ENCODE measurements at places on chromosomes 6 and 20.

GRCh38 chr20:15814911-15815310, 758.3 kb downstream of the KIF16B start:
- no peak for DNase-seq
- H3K4me1 ChIP-seq = peaks cover 9% of the 10 kb centered on the region
- H3K27ac ChIP-seq = no peak overlapping the region
- no peaks in the 10 kb centered on the region for H3K27me3 ChIP-seq

DNA sequence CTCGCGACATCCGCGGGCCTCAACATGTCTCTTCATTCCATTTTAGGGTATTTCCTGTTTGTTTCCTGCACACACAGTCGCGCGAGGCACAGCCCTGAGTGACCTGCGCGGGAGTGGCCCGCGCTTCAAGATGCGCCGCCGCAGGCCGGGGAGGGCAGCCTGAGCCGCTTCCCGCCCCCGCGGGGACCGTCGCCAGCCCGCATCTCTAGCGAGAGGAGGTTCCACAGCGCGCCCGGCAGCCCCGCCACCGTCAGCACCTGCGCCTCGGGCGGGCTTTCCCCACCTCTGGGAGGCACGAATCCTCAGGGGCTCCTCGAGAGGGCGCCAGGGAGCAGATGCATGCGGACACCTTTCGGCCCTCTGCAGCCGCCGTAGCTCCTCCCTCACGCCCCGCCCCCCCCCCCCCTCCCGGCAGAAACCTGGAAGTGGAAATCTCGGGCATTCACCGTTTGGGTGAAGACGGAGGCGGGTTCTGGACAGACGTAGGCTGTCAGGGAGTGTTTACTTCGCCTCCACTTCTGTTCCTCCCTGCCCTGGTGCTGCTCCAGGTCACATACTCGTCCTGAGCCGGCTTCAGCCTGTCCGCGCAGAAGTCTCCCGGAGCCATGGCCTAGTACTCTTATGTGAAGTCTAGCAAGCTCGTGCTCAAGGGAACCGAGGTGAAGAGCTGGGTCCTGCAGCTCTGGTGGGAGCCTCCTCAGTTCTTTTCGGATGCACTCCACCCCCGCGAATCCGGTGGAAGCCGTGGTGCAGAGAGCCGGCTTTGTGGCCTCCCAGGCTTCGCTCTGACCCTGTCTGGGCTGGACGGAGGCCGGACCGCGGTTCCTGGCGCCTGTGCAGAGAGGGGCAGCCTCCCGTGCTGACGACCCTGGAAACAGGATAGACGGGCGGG, 880.5 kb upstream of the DEFB115 start:
- DNase-seq = no peak
- no peaks in the 10 kb centered on the region for H3K27me3 ChIP-seq
- no peaks in the 10 kb centered on the region for H3K36me3 ChIP-seq
- H3K4me1 ChIP-seq = no peaks in the 10 kb centered on the region

- H3K36me3 ChIP-seq = peaks cover 16% of the 10 kb centered on the region
- peak overlapping the region; percentile 83 for H3K4me3 ChIP-seq
- peak; percentile 78 for DNase-seq
- no peaks in the 10 kb centered on the region for H3K27me3 ChIP-seq
- H3K27ac ChIP-seq = no peak overlapping the region
Observed at GRCh38 chr6:31898383-31899011, 999 bp upstream of the EHMT2 start.

- no peak overlapping the region for H3K4me3 ChIP-seq
- no peak for DNase-seq
- peaks cover 14% of the 10 kb centered on the region for H3K4me1 ChIP-seq
- H3K27ac ChIP-seq = no peak overlapping the region
Observed at GRCh38 chr6:127383988-127384387, 40.6 kb upstream of the ECHDC1 start.

GRCh38 chr6:165298402-165298801, 11.0 kb downstream of the C6orf118 start:
- DNase-seq = no peak
- no peaks in the 10 kb centered on the region for H3K27me3 ChIP-seq
- H3K4me3 ChIP-seq = no peak overlapping the region
- no peak overlapping the region for H3K27ac ChIP-seq
- H3K4me1 ChIP-seq = peaks cover 11% of the 10 kb centered on the region

- H3K4me3 ChIP-seq = no peak overlapping the region
- H3K4me1 ChIP-seq = no peaks in the 10 kb centered on the region
- H3K36me3 ChIP-seq = no peaks in the 10 kb centered on the region
- no peak overlapping the region for H3K27ac ChIP-seq
Observed at GRCh38 chr6:160742090-160742489, 40.0 kb downstream of the PLG start.

DNA sequence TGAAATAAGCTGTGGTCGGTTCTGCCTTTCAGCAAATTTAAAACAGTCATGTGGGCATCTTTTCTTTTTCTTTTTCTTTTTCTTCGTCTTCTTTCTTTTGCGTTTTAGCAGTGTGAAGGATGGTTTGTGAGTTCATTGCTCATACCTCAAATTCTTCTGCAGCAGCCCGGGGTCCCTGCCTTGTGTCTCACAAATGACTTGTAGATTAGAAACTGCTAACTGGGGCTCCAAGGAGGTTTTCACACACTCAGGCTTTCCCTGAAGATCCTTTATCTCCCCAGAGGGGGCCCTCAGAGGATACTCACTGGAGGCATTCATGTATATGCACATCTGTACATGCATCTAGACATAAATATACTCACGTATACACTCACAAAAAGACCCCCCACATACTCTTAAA, 1.7 kb downstream of the SMOC2 start:
- H3K4me1 ChIP-seq = peaks cover 26% of the 10 kb centered on the region
- H3K36me3 ChIP-seq = no peaks in the 10 kb centered on the region
- peaks cover 76% of the 10 kb centered on the region for H3K27me3 ChIP-seq
- peak overlapping the region; percentile 61 for H3K4me3 ChIP-seq

DNA sequence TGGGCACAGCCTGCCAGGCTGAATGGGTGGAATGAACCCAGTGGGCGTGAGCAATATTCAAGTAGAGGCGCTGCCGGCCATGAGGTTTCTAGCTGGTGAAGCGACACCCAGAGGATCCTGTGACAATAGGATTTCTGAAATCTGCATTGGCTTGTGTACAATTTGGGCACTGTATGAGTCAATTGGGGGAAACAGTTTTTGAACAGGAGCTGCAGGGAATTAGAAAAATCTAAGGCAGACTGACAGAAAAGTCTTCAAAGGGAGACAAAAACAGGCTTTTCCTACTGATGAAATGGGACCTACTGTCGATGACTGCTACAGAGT, 148.8 kb upstream of the PROKR2 start:
- no peak for DNase-seq
- no peaks in the 10 kb centered on the region for H3K27me3 ChIP-seq
- no peak overlapping the region for H3K27ac ChIP-seq
- H3K4me3 ChIP-seq = no peak overlapping the region

DNA sequence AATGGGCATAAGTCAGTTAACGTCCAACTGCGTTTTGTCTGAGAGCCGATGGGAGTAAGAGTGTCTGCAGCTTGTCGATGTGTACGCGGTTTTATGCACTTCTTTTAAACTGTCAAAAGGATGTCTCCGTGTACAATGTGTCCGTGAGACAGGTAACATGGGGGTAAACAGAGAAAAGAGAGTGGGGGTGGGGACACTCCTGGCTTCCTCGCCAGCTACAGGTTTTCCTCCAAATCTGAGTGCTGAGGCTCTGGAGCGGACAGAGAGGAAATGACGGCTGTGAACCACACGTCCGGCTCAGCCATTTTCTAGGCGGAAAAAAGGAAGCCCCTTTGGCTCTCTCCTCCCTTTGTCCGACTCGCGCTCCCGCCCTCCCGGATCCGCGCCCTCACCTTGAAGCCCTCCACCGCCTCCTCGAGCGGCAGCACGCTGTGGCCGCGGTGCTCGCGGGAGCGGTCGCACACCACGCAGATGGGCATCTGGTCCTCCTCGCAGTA, 916 bp downstream of the TRIM27 start:
- peaks cover 22% of the 10 kb centered on the region for H3K4me1 ChIP-seq
- H3K36me3 ChIP-seq = peaks cover 6% of the 10 kb centered on the region
- peak overlapping the region; percentile 82 for H3K4me3 ChIP-seq
- DNase-seq = peak; percentile 59
- no peaks in the 10 kb centered on the region for H3K27me3 ChIP-seq

- DNase-seq = no peak
- H3K4me3 ChIP-seq = no peak overlapping the region
- no peaks in the 10 kb centered on the region for H3K4me1 ChIP-seq
Observed at GRCh38 chr20:25090492-25091429, 8.8 kb upstream of the VSX1 start.

DNA sequence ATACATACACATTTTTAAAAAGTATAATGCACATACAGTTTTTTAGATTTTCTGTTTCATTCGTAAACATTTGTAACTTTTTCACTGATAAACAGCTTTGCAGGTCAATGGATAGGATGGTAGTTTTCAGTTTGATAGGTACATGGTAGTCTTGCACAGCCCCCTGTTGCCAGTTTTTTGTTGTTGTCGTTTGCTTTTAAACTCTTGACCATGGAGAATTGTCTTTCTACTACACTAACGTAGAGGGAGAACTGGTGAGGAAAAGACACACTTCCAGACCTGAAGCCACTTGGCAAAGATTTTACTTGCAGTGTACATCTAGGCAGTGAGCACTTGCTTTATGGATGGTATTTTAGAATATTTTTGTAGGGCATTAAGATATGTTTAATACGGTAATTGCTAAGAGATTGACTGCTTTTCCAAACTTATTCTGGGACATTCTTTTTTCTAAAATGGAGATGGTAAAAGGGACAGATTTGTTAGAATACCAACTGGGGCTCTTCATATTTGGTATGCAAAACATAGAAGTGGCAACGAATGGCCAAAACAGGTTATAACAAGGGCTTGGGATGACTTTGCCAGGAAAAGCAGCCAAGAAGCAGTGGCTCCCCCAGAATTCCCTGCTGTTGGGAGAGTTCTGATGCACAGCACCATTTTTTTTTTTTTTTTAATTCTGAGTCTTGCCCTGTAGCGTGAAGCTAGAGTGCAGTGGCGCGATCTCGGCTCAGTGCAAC, 1.5 kb downstream of the PYGB start:
- H3K4me1 ChIP-seq = peaks cover 61% of the 10 kb centered on the region
- no peaks in the 10 kb centered on the region for H3K36me3 ChIP-seq
- peak overlapping the region; percentile 70 for H3K4me3 ChIP-seq
- H3K27ac ChIP-seq = no peak overlapping the region
- DNase-seq = no peak

DNA sequence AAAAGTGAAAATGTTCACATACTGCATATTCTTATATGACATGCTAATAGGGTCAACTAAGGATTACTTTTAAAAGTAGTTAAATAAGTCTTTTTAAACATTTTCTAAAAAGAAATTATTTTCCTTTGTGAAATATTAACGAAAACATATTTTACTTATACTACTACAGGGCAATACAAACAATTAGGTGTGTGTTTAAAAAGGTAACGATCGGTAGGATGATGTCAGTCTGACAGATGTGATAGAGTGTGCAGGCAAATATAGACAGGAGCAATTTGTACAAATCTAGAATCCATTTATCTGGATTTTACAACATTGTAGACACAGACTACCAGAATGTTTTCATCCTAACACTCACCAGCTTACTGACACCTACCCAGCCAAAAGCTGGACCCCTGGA, 257.5 kb downstream of the FOXC1 start:
- H3K36me3 ChIP-seq = no peaks in the 10 kb centered on the region
- no peaks in the 10 kb centered on the region for H3K27me3 ChIP-seq
- DNase-seq = no peak

- no peak for DNase-seq
- peaks cover 15% of the 10 kb centered on the region for H3K4me1 ChIP-seq
- no peaks in the 10 kb centered on the region for H3K27me3 ChIP-seq
- no peaks in the 10 kb centered on the region for H3K36me3 ChIP-seq
- H3K4me3 ChIP-seq = no peak overlapping the region
Observed at GRCh38 chr6:144304223-144304848, 19.2 kb downstream of the UTRN start.

DNA sequence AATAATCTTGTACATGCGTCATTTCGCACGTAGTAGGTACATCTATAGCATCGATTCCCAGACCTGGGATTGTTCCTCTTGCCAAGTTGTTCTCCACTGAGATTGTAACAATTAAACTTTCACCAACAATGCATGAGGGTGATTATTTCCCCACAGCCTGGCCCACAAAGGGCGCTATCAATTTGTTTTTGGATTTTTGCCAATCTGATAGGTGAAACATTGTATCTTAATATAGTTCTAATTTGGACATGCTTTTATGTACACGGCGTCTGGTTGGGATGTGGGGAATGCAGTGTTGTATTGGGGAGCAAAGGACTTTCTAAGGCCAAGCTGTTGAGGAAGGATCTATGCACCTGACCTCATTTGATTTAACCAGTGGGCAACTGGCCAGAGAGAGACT, 59.5 kb downstream of the VEGFA start:
- H3K4me3 ChIP-seq = no peak overlapping the region
- DNase-seq = no peak
- peaks cover 33% of the 10 kb centered on the region for H3K4me1 ChIP-seq
- H3K36me3 ChIP-seq = no peaks in the 10 kb centered on the region
- no peaks in the 10 kb centered on the region for H3K27me3 ChIP-seq
- H3K27ac ChIP-seq = no peak overlapping the region

DNA sequence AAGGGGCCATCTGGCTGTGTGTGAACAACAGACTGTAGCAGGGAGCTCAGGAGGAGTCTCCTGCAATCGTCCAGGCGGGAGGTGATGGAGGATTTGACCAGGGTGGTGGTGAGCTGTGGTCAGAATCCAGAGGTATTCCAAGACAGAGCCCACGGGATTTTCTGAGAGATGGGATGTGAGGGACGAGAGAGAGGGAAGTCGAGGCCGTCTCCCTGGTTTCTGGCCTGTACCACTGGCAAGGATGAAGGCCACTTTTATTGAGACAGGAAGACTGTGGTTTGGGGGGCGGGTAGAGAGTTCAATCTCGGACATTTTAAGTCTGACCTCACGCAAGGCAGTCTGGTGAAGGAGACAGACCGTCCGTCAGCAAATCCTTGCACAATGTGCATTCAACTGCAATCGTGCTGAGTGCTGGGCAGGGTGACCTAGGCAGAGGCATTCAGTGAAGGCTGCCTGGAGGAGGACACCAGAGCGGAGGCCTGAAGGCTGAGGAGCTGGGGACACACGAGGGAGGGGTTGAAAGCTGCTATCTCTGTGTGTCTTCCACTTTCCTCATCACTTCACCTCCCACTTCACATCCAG, 53.9 kb downstream of the PREX1 start:
- DNase-seq = no peak
- H3K36me3 ChIP-seq = no peaks in the 10 kb centered on the region
- H3K27ac ChIP-seq = no peak overlapping the region
- H3K4me3 ChIP-seq = no peak overlapping the region

DNA sequence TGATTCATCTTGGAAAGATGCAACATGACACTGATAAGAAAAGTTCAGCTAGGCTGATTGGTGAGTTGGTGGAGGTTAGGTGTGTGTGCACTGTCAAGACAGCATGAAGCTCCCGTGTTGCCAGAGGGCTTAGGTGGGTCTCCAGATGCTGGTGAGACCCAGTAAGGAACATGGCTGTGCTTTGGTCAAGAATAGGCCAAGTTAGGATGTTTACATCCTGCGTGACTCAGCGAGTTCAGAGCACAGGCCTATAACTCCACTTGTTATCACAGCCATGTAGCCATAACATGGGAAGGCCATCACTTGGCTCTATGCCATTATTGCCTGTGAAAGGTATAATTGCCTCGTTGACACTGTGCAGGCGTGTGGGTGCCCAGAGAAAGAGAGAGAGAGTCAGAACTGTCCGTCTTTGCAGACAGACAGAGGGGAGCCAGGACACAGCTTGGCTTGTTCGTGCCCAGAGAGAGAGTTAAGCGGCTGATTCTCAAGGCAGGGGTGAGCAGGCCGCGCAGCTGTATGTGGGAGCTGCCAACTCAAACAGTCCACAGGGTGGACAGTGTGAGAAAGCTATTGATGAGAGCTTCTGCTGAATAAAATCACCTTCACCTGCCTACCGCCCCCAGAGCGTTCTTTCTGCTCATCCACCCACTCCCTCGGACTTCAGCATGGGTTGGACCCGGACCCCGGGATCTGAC, 43.5 kb downstream of the OR2B6 start:
- no peak overlapping the region for H3K4me3 ChIP-seq
- DNase-seq = no peak
- H3K4me1 ChIP-seq = peaks cover 22% of the 10 kb centered on the region
- peaks cover 6% of the 10 kb centered on the region for H3K27me3 ChIP-seq
- H3K27ac ChIP-seq = no peak overlapping the region

All from neural progenitor cell (in vitro differentiated cells).